ENCODE measurements at places on chromosomes 3 and 15.

DNA sequence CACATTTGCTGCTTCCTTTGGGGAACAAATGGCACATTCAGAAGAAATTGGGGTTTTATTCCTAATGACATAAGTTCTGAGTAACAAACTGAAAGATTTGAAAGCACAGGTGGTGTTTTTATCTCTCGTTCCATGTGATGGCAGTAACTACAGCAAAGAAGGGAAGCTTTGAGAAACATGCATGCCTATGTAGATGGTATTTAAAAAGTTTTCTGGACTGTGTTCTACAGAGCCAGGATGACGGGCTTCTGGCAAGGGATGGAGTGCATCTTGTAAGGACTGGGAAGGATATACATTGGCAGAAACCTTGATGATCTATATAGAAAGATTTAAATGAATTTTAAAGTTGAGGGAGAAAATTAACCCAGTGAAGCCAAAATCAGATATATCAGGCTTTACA lies 362.2 kb upstream of the ROPN1 start:
- no peak for DNase-seq

GRCh38 chr3:114863848-114864247 lies 283.2 kb downstream of the ZBTB20 start:
- no peak for DNase-seq

DNA sequence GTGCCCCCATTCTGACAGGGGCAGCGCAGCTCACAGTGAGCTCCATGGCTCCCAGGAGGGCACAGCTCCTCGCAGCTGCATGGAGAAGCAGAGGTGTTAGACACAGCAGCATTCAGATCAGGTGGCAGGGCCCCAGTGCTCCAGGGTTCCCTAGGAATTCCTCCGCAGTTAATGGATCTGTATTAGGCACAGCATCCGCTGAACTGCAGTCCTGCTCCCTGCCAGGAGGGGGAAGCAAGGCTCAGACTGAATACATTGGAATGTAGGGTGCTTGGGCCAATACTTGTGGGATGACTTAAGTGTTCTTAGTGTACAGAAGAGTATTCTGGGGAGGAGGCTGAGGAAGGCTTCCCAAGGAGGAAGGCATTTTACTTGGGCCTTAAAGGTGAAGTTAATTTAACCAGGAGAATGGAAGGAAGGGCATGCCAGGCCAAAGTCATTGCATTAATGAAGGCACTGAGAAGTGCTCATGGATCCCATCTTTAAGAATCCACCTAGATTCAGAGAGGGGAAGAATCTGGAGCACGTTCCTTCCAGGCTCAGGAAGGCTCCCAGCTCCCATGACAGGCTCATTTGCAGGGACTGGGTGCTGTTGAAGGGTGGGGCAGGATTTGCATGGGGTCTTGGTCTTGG lies 111.6 kb downstream of the RAB11A start:
- DNase-seq = peak; percentile 66

DNA sequence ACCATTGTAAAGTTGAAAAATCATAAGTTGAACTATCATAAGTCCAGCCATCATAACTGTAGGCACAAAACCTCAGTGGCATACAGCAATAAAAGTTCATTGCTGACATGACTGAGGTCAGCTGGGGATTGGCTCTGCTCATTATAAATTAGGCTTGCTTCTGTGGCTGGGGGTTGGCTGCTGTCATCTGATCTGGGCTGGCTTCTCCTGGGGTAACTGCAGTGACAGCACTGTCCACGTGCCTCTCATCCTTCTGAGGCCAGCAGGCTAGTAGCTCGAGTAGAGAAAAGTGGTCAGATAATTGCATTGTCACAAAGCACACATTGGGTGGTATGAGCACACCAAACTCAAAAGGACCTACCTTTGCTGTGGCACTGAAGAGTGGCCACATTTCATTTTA lies 31.3 kb downstream of the CMTM7 start:
- DNase-seq = peak; percentile 88

GRCh38 chr15:38605744-38606143 lies 41.1 kb upstream of the RASGRP1 start:
- DNase-seq = no peak

GRCh38 chr3:12662593-12663400 lies 1.1 kb downstream of the RAF1 start:
- peak; percentile 59 for DNase-seq

DNA sequence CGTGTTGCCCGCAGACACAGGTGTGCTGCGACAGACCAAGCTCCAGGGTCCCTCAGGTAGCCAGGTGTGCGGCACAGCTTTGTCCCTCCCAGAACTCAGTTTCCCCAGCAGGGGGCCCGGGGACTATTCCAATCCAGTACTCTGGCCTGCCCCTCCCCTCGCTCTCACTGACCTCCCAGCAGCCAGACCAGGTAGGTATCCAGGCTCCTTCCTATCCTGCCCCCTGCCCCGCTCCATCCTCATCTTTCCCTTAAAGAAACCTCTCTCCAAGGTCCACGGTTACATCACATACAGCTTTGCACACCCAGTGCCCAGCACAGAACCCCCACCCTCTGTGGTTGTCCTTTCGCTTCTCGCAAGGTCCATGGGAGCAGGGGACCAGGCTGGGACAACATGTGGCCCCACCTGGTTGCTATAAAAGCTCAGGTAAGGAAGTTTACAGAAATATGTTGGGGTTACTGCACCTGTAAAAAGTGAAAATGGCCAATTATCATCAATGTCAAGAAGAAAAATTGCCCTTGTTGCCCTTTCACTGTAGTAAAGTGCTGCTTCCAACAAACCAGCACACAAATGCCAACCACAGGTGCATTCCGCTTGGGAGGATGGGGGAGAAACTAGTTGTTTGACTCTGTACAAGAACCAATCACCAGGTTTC lies 7.3 kb upstream of the CYP11A1 start:
- no peak for DNase-seq

DNA sequence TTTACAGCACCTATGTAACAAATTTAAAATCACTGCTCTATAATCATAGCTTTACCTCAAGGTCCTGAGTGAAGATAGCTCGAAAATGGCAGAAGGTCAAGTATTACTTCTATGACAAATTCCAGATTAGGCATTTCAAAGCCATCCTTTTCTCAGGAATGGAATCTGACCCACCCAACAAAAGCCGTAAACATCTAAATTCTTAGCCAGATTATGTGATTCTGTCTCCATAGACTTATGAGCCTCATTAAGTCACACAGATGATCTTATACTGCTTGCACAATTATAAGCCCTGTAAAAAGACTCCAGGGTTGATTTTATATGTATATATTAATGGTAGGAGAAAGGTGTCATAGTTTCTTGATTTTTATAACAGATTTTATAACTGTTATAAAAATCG lies 56.9 kb downstream of the CEP152 start:
- DNase-seq = no peak

DNA sequence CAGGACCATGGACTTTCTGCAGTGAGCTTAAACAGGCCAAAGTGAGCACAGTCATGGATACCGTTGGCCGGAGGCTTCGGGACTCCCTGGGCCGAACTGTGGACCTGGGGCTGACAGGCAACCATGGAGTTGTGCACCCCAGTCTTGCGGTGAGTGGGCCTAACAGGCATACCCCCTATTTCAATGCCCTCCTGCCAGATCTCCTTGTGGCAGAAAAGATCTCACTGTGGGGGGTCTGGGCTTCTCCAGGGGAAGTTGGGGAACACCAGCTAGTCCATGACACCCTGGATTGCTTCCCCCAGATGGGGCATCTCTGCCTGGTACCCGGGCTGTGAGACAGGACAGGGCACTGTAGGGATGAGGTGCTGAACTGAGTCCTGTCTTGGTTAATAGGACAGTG lies 29.5 kb downstream of the ACAD9 start:
- no peak for DNase-seq

DNA sequence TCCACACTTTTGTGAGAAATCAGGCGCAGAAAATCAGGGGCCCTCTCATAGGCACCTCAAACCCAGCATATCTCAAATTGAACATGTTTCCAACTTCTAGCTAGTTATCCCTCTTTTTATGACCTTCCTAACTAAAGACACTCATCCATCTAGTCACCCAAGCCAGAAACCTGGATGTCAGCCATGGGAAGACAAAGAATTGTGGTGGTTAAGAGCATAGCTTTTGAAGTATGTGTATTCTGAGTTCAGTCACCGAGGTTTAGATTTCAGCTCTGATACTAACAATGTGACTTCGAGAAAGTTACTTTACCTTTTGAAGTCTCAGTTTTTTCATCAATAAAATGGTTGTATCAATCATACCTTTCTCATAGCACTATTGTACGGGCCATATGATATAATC lies 495.5 kb downstream of the NLGN1 start:
- no peak for DNase-seq

GRCh38 chr3:2354702-2355101 lies 256.0 kb downstream of the CNTN4 start:
- no peak for DNase-seq

DNA sequence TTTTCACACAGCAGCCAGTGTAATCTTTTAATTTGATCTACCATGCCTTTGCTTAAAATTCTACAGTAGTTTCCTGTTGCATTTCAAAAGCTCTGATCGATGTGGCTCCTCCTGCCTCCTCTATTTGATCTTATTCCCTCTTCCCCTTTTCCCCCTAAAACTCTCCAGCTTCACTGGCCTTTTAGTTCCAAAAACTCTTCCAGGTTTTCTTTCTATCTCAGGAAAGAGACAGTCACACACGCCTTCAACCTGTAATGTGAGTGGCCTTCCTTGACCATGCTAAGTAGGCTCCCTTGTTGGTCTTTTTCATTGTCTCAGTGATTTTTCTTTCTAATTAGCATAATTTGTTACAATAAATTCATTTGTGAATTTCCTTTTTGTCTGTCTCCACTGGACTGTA lies 985 bp downstream of the TEX9 start:
- peak; percentile 20 for DNase-seq

DNA sequence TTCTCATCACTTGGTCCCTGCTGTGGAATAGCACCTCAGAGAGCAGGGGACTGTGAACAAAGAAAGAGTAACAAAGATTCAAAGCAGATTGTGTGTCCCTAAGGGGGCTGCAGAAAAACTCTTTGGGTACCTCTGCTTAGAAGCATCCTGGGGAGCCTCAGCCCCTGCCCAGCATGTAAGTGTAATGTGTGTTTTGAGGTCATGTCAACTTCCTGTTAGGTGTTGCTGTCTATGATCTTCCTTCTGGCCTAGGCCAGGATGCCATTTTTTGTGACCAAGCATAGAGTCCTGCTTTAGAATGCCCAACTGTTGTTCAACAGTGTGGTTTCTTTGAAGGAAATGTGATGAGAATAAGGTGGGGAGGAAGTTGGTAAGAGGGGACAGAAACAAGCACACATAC lies 77.1 kb upstream of the BCL6 start:
- no peak for DNase-seq

- DNase-seq = no peak
Measured at GRCh38 chr3:28907616-28908015, 373.3 kb upstream of the RBMS3 start.

DNA sequence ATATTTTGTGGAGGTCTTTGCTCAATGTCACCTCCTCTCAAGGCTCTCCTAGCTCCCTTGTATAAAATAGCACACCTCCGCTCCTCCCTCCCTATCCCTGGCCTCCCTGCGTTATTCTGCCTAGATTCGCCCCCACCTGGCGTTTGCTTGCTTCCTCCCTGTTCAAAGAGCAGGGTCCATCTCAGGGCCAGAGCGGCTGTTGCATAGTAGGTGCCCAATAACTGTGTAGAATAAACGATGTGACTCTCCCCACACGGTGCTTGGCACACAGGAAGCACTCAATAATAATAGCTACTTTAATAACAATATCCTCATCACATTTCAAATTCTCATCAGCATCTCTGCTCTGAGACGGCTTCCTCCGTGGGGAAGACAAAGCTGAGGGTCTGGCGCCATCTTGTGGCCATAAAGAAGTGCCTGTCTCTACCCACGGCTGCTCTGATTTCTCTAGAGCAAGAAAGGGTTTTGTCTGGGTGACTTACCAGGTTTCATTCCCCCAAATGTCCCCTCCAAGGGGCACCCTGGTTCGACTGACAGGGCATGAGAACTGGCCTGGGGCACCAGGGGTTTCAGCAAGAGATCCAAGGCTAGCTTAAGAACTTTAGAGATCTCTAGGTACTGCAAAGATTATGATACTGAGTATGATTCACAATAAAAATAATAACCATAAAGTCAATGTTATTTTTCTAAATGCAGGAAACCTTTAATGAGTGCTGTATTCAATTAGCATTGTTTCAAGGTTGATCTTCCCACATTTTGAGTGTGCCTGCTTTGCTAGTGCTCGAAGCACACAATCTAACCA lies 16.1 kb downstream of the CD276 start:
- DNase-seq = peak; percentile 92

- DNase-seq = no peak
Measured at GRCh38 chr3:68751888-68752287, 180.5 kb downstream of the TAFA4 start.

Measured in RPMI8226 (cell line).